ENCODE measurements at places on chromosomes 7 and 10.

- no peak for DNase-seq
Observed at GRCh38 chr7:157907091-157907490, 570.3 kb downstream of the DNAJB6 start.

- no peak for DNase-seq
Observed at GRCh38 chr10:69515699-69516259, 57.4 kb downstream of the NEUROG3 start.

GRCh38 chr10:70596860-70597809, 5.4 kb downstream of the PRF1 start:
- no peak for DNase-seq

GRCh38 chr7:50863053-50863452, 80.4 kb upstream of the GRB10 start:
- no peak for DNase-seq

DNA sequence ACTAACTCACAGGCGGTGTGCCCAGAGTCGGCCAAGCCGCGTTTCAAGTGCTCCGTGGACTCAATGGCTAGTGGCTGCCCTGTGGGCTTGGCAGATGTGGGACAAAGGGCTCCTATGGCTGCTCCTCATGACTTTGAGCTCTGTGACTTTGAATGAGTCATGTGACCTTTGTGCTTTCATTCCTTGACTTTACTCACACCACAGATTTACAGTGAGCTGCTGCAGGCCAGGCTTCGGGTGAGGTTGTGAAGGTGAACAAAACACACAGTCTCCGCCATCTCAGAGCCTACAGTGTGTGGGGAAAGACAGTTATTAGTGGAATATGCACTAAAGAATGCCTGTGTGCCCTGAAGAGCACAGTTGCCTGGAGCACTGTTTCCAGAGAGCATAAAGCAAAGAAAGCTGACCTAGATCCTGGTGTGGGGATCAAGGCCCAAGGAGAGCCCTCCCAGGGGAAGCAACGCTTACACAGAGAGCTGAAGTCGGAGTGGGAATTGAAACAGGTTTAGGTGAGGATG, 29.7 kb upstream of the PLEKHA1 start:
- DNase-seq: no peak

- DNase-seq: no peak
Observed at GRCh38 chr7:140403878-140404564, at the start of gene RAB19. Gene RAB19, plus strand, starts transcription at chr7:140404058. Its CDS starts 3,589 bp downstream, at chr7:140407647.

DNA sequence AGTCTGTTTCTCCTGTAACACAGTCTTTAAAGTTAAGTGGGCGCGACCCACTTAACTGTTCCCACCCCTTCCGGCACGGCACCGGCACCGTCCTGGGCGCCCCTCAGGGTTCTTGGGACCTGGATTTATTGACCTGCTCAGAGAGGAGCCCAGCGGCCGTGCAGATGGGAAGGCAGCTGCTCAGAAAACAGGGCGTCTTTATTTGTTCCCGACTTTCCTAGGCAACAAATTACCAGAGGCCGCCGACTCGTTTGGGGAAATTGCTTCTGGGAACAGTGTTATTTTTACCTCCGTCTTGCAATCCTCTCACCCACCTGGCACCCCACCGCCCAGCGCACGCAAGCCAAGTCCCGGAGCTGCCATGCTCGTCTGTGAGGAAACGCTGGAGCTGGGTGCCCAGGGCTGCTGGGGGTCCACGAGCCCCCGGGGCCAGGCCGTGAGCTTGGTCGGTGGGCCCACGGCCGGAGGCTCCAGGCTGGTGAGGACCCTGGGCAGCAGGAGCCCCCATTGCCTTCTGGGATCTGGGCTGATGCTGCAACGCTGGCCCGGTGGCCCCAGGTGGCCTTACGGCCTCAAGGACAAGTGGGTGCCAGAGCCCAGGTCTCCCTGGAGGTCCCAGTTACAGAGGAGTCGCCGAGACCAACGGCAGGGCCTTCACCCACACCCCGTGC, 14.9 kb upstream of the ADGRA1 start:
- DNase-seq: no peak

DNA sequence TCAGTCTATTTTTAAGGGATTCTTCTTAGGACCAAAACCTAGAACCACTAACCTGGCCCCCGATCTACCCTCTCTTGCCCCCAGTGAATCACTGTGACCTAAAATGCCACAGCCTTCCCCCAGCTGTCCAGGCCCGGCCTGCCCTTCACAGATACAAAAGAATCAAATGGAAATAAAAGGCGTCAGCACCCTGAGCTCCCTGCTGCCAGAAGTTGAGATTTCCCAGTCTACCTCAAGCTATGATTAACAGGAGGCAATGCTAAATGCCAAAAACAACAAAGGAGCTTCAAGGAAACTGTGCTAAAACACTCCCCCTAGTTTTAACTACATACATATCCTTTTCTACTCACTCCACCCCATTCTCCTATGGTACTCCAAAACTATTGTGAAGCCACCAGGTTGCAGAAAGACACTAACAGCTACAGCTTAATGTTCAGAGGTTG, 67.8 kb downstream of the GSAP start:
- DNase-seq: no peak

- DNase-seq: no peak
Observed at GRCh38 chr7:99990460-99990852, 14.6 kb upstream of the AZGP1 start.

GRCh38 chr7:13988065-13988464, 1.4 kb downstream of the ETV1 start:
- DNase-seq: no peak
